ENCODE measurements at places on chromosomes 4 and X. TPM values are rescaled to one million over a fixed set of nuclear protein-coding genes. Genes with fewer than 3 reads are reported as not detected.

The ZCCHC12 gene
- total RNA-seq = 0.88 TPM

The ASMTL gene
- 12.3 TPM for total RNA-seq

The IL2 gene
- total RNA-seq = 1.4 TPM

DNA sequence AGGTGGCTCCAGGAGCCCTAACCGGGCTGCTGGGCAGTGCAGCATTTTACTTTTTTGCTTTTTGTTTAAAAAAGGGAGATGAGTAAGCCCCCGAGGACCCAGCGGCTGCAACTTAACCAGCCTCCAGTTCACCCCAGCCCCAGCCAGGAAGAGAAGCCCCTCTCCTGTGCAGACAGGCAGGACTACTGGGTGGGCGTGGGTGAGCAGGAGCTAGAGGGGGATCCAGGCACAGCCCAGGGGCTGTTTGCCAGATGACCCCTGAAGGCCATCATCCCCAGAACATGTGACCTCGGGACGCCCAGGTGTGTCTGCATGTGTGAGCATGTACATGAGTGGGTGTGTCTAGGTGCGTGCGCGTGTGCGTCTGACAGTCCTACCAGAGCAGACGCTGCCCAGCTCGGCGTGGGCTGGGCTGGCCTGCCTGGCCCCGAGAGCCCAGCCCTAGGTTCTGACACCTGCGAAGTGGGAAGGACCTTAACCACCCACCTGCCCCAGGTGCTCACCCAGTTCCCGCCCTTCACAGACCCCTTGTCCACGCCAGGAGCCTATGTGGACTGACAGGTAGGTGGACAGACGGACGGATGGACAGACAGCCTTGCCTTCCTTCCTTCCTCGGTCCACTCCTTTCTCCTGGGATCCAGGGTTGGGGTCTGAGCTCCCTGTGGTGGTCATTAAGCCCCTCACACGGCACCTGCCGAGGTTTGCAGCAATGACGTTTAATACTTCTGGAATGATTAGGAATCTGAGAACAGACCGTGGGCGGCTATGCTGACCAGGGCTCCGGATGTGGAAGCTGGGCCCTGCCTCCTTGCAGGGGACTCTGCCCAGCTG lies 7.8 kb upstream of the HAUS3 start:
- H3K36me3 ChIP-seq = peaks cover 8% of the 10 kb centered on the region
- no peaks in the 10 kb centered on the region for H3K27me3 ChIP-seq
- no peaks in the 10 kb centered on the region for H3K4me1 ChIP-seq
- no peak for DNase-seq
- H3K27ac ChIP-seq = no peak overlapping the region
- H3K4me3 ChIP-seq = no peak overlapping the region

GRCh38 chr4:3328814-3329663 lies 36.2 kb downstream of the RGS12 start:
- H3K4me1 ChIP-seq = no peaks in the 10 kb centered on the region
- H3K36me3 ChIP-seq = peaks cover 3% of the 10 kb centered on the region
- no peak overlapping the region for H3K27ac ChIP-seq
- H3K4me3 ChIP-seq = no peak overlapping the region
- no peaks in the 10 kb centered on the region for H3K27me3 ChIP-seq

DNA sequence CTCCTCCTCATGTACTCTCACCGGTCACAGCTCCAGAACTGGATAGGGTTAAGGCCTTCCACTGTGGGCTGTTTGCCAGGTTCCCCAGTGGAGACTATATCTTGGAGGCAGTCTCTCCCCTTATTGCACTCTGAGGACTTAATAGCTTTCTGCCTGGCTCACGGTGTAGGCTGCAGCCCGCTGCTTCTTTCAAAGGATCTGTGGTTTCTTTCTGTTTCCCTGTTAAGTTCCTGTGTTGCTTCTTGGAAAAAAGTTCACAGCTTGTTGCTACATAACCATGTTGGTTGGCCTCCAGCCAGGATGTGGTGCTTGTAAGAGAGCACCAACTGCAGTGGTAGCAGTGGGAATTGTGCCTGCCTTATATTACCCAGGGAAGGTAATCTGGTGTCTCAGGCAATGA lies 24.9 kb upstream of the ZDHHC15 start:
- H3K27me3 ChIP-seq = no peaks in the 10 kb centered on the region
- H3K27ac ChIP-seq = peak overlapping the region; percentile 64
- H3K36me3 ChIP-seq = no peaks in the 10 kb centered on the region
- DNase-seq = peak; percentile 61

GRCh38 chr4:153008578-153009199 lies 72.6 kb downstream of the FHDC1 start:
- H3K27ac ChIP-seq = no peak overlapping the region
- H3K4me3 ChIP-seq = no peak overlapping the region
- no peak for DNase-seq
- peaks cover 4% of the 10 kb centered on the region for H3K4me1 ChIP-seq
- no peaks in the 10 kb centered on the region for H3K36me3 ChIP-seq
- no peaks in the 10 kb centered on the region for H3K27me3 ChIP-seq

DNA sequence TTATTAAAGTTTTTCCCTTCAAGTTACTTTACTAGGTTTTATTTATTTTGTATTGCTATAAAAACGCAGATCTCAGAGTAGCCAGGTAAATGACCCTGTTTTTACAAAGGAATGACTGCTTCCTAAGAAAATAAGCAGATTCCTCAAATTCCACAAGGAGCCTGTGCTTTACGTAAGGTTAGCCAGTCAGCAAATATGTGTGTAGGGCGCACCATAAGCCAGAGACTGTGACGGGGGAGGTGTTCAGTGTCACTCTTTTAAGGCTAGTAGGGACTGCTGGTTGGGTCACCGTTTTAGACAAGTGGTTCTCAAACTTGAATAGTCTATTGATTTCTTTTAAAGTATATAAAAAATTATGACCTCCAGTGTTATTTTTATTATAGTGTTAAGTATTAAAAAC lies 119.9 kb downstream of the ANK2 start:
- peak; percentile 10 for DNase-seq
- H3K4me1 ChIP-seq = no peaks in the 10 kb centered on the region
- no peaks in the 10 kb centered on the region for H3K36me3 ChIP-seq
- no peak overlapping the region for H3K4me3 ChIP-seq
- H3K27ac ChIP-seq = no peak overlapping the region
- no peaks in the 10 kb centered on the region for H3K27me3 ChIP-seq

GRCh38 chr4:109411964-109412363 lies 21.7 kb upstream of the SEC24B start:
- H3K27ac ChIP-seq = no peak overlapping the region
- peak; percentile 37 for DNase-seq
- no peaks in the 10 kb centered on the region for H3K36me3 ChIP-seq
- no peaks in the 10 kb centered on the region for H3K27me3 ChIP-seq

GRCh38 chr4:165055601-165056000 lies 1.9 kb downstream of the TRIM75 start:
- no peak for DNase-seq
- H3K36me3 ChIP-seq = no peaks in the 10 kb centered on the region
- H3K27ac ChIP-seq = no peak overlapping the region
- H3K4me3 ChIP-seq = no peak overlapping the region

DNA sequence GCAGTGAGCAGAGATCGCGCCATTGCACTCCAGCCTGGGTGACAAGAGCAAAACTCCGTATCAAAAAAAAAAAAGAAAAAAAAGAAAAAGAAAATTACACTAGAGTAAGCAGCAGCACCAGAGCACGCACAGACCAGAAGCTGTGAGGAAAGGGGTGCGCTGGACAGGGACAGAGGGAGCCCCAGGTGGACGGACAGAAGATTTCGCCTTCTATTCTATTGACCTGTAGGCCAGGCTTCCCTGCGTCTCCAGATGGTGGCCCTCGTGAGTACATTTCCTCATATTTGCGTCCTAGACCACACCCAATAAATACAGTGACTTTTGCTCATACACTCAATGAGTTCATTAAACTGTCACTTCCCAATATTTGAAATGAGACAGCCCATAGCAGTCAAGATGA lies 19.1 kb downstream of the MTNR1A start:
- H3K4me3 ChIP-seq = no peak overlapping the region
- no peak overlapping the region for H3K27ac ChIP-seq
- no peak for DNase-seq
- no peaks in the 10 kb centered on the region for H3K4me1 ChIP-seq

GRCh38 chr4:80069108-80069836 lies 3.8 kb downstream of the ANTXR2 start:
- no peaks in the 10 kb centered on the region for H3K27me3 ChIP-seq
- no peak for DNase-seq
- no peak overlapping the region for H3K4me3 ChIP-seq
- H3K4me1 ChIP-seq = no peaks in the 10 kb centered on the region
- no peak overlapping the region for H3K27ac ChIP-seq

GRCh38 chr4:5218376-5219069 lies 167.2 kb downstream of the STK32B start:
- no peaks in the 10 kb centered on the region for H3K27me3 ChIP-seq
- H3K36me3 ChIP-seq = no peaks in the 10 kb centered on the region
- H3K4me3 ChIP-seq = no peak overlapping the region

DNA sequence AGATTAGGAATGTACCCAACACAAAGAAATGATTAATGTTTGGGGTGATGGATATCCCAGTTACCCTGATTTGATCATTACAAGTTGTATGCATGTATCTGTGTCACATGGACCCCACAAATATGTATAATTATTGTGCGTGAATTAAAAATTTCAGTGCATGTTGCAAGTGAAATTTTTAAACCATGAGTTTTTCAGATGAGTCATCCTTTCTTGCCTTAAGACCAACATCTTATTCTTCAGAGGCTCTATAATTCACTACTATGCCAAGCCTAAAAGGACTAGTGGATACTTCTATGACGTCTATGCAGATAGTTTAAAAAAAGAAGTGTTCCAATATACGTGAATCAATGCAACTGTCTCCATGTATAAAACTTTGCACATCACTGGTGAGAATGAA lies 113.0 kb upstream of the SH3RF1 start:
- H3K4me3 ChIP-seq = no peak overlapping the region
- no peaks in the 10 kb centered on the region for H3K27me3 ChIP-seq
- no peaks in the 10 kb centered on the region for H3K4me1 ChIP-seq
- DNase-seq = no peak
- H3K36me3 ChIP-seq = no peaks in the 10 kb centered on the region

Data from lung (tissue), 17 donors.